ENCODE measurements at places on chromosomes 13 and 19. TPM values are rescaled to one million over a fixed set of nuclear protein-coding genes. Genes with fewer than 3 reads are reported as not detected.

DNA sequence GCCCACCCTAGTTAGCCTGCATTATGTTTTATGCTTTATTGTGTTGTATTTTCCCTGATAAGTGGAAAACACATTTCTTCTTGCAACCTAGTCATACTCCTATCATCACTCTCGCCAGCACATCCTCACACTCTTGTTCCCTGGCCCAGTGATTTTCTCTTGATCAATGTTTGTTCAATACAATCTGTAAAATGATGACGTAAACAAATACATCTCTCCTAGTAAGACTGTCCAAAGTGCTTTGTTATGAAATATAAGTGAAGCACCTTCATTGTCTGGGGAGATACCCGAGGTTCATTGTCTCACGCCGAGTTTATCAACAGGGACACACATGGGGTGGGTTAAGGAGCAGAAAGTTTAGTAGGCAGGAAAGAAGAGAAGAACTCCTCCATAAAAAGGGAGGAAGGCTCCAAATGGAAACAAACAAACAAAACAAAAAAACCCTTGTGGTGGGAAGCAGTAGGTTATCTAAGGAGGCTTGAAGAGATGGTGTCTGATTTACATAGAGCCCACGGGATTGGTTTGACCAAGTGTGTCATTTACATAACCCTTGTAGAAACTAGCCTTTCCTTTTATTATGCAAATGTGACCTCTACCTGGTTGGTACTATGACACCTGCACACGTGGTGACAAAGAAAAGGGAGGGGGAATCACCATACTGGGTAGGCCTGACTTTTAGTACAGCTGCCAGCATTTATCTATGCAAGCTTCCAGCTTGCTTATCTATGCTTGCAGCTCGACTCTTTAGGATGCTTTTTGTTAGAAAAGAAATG lies 1317.9 kb upstream of the SPRY2 start:
- no peak for DNase-seq

- no peak for DNase-seq
These were observed 4.6 kb downstream of the FARP1 start for GRCh38 chr13:98147521-98147920.

- DNase-seq: no peak
These were observed 73.1 kb downstream of the EPS15L1 start for GRCh38 chr19:16398530-16399249.

Gene FAM124A
- 0.23 TPM for total RNA-seq

Gene SYNGR4
- total RNA-seq: 0.30 TPM

DNA sequence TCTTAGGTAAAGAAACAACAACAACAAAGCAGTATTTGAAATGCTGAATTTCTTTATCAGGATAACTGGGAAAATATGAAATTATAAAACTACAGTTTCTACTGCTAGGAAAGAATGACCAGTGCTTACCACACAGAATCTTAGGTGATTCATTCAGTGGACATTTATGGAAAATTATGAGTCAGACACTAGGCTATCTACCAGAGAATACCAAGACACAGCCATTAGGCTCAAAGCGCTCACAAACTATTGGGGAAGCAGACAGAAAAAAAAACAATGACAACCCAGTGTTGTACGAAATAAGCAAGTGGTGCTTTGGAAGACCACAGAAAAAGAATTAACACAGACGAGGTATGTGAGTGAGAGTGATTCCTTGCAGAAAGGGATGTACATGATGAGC lies 1019.5 kb downstream of the PCDH9 start:
- no peak for DNase-seq

DNA sequence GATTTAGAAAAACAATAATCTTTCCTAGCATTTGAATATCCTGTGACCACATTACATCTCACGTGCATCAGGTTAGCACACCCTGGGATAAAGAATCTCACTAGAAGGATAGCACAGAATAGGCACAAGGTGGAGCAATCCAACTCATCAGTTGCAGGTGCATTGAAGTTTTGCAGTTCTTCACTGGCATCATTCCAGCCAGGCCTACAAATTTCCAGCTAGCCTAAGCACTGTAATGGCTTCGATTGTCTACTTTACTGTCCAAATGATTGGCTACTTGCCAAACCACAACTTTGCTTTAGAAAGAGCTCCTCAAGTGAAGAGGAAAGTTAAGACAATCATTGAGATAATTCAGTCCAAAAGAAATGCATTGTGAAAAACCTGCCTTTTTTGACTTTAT lies 89.5 kb downstream of the SPRY2 start:
- DNase-seq: no peak

Measured in activated naive CD8-positive, alpha-beta T cell treated with anti-CD3 and anti-CD28 coated beads, Interleukin-2, amount 10 ng/mL, durations not matched to agents 7 days and 5 days (primary cell).